ENCODE measurements at places on chromosomes 2 and 18.

DNA sequence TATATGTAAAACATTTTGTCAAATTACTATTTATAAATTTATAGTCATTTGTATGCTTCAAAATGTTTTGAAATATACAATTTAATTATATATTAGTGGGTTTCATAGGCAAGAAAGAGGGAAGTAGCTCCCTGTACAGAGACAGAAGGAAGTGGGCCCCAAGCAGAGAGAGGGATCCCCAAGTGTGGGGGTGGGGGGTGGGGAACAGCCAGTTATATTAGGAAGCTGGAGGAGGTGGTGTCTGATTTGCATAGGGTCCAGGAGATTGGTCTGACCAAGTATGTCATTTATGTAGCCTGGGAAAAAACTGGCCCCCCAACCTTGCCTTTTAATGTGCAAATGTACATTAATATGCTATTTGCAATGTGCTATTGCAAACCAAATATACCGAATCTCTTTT lies 76.5 kb upstream of the ZSWIM2 start:
- no peak for DNase-seq

- DNase-seq: no peak
Observed at GRCh38 chr18:75317703-75318102, 107.1 kb downstream of the TSHZ1 start.

DNA sequence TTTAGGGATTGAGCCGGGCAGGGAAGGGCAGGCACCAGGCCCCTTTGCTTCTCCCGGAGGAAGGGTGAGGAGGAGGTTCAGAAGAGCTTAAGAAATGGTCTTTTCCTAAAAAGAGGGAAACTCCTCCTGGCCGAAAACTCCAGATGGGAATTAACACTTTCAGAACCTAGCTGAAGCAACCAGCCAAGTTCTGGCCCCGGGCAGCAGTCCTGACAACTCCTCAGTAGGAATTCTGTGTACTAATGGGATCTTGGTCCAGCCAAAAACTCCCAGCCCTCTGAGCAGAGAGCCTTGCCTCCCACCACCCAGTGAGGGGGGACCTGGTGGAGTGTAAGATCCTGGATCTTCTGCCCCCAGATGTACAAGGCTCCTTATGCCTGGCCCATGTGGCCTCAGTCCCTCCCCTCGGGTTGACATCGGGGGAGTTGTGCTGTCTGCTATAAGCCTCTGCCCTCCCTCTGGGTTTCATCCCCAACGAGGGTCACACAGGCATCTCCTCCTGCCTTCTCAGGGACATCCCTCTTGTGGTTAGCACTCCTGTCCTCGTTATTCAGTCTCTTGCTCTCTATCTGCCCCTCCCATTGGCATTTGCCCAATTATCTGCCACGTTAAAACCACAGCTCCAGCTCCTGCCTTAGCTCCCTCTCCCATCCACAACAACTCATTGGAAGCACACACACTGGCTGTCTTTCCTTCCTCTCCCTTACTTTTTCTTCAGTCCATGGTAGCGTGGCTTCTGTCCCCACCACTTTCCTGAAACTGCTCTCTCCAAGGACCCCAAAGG lies 184.6 kb downstream of the CYP26B1 start:
- peak; percentile 37 for DNase-seq

- peak; percentile 84 for DNase-seq
Observed at GRCh38 chr2:239267288-239267951, 133.4 kb downstream of the HDAC4 start.

DNA sequence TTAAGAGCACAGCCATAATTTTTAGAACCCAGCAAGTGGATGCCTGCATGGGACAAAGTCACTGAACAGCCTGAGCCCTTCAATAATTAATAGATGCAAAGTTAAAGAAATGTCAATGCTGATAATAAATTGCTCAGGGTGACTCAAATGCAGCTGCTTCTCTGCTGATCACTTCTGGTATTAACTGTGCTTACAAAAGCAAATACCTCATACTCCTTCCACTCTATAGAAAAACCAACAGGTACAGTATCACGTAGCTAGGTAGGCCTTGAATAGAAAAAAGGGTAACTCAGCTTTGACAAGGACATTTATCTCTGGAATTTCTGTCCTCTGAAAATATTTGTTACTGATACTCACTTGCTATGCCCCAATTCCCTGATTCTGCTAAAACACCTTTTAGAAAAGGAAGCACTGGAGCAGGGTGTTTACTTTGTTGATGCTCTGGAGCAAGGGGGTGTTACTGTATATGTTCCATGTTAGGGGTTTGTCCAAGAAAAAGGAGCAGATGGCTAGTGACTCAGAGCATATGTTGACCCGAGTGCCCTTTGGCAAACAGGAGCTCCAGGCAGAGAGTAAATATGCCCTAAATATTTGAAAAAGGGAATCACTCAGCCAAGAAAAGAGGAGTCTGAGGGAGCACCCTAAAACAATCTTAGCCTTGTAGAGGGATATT lies 59.1 kb upstream of the RTN4 start:
- no peak for DNase-seq

DNA sequence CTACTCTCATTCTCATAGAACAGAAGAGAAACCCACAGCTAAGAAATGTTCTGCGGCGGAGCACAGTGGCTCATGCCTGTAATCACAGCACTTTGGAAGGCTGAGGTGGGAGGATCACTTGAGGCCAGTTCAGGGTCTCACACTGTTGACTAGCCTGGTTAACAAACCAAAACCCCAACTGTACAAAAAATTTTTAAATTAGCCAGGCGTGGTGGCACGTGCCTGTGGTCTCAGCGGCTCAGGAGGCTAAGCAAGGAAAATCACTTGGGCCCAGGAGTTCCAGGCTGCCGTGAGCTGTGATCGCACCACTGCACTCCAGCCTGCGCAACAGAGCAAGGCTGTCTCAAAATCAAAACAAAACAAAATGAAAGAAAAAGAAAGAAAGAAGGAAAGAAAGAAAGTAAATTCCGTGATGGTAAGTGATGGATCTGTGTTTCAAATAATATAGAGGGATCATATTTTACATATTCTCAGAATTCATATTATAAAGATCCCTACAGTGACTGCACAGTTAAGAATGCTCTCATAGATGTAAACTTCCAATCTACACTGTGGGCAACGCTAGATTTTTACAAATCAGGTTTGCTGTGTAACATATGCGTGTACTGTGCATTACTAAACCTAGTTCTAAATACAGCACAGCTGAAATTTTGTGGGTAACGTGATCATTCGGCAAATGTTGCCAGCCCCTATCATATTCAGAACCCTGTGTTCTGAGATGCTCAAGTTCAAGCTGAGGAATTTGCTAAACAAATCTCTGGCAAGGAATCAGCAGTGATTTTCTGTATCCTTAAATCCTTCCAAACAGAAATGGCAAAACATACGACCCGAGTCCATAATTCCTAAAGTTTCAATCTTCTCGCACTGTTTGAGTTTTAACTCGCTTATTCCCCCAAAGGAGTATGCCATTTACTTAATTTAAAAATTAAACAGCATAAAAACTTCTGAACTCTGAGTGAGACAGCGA lies 1.2 kb upstream of the RAB12 start:
- no peak for DNase-seq

DNA sequence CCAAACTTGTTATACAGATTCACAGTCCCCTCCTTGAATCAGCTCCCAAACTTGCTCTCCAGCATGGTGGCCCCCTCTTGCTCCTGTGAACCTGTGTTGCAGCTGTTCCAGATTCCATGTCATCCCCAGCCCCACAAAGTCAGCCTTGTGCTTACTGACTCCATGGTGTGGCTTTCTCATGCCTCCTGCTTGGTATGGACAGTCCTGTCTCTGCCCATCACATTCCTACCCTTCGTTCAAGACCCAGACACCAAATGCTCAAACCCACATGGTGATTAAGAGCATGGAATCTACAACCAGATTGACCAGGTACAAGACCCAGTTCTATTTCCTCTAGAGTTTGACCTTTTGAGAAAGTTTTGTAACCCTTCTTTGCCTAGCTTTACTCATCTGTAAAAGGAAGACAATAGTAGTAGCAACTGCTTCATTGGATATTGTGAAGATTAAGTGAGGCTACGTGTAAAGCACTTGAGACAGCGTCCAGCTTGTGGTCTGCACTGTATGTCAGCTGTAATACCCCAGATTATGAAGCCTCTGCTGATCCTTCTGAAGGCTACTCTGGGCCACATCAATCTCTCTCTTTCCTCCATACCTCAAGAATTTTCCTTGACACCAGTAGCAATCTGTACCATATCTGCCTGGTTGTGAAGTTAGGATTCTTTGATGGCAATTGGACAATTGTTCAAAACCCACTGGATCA lies 146.4 kb upstream of the HAAO start:
- DNase-seq: no peak

GRCh38 chr2:239034561-239035341 lies 186.9 kb downstream of the TWIST2 start:
- no peak for DNase-seq

DNA sequence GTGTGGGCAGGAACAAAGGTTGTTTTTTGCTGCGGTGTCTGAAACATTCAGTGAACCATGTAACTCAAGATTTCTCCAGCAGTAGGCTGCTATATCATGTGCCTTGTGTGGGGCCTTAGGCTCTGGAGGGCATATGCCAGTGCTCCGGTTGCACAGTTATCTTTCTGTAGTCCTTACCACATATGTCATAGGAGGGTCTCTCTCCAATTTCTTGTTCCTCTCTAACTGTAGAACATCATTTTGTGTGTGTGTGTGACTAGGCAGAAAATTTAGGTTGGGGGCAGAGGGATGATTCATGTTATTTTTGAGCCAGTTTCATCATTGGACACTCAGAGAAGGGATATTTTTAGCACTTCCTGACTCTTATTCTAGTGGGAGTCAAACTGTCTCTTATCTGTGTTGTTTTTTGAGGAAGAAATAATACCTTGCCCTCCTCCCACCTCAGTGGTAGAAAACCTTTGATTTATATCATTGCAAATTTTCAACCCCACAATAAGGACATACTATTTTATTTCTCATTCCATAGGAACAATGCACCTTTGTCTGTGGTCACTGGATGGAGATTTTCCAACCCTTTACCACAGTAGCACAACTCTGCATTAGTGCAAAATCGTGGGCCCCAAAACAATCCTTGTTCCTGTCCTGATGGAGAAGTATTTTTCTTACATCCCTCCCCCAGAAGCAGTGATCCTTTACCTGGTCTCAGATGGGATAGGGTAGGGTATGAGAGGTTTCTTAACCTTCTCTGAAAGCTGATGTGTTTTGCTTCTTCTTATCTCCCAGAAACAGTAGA lies 113.9 kb downstream of the CCDC74A start:
- no peak for DNase-seq

DNA sequence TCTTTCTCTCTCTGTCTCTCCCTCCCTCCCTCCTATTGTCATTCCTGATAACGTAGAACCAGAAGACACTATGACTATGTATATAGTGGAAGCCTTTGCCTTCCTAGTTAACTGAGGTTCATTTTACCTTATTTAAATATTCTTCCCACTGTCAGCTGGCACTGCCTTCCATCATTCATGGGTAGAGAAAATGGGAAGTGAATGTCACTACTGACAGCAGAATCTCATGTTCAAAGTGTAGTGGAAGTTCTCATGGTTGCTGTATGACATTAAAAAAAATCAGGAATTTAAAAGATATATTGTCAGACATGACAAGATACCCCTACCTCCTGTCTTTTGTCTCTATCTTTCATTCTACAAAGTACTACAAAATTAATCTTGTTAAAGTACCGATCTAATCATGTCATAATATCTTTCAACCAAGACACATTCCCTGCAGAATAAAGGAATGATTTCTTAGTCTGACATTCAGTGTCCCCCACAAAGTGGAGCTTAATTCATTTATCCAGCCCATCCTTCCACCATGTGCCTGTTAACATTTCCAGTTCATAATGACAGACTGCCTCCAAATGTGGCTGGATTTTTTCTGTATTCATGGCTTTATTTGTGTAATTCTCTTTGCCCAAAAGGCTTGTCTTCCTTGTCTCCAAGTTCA lies 250.1 kb upstream of the CDH20 start:
- no peak for DNase-seq

Data from AG20443 (cell line).